Breast epithelium (tissue), 4 donors: ENCODE measurements at places on chromosomes 3 and 15. TPM values are rescaled to one million over a fixed set of nuclear protein-coding genes. Genes with fewer than 3 reads are reported as not detected.

CLDN16 gene
- total RNA-seq = 0.29 TPM

- no peaks in the 10 kb centered on the region for H3K36me3 ChIP-seq
- no peaks in the 10 kb centered on the region for H3K27me3 ChIP-seq
- DNase-seq = no peak
- no peak overlapping the region for H3K27ac ChIP-seq
- no peak overlapping the region for H3K4me3 ChIP-seq
Observed at GRCh38 chr3:105821433-105821832, 47.4 kb downstream of the CBLB start.

DNA sequence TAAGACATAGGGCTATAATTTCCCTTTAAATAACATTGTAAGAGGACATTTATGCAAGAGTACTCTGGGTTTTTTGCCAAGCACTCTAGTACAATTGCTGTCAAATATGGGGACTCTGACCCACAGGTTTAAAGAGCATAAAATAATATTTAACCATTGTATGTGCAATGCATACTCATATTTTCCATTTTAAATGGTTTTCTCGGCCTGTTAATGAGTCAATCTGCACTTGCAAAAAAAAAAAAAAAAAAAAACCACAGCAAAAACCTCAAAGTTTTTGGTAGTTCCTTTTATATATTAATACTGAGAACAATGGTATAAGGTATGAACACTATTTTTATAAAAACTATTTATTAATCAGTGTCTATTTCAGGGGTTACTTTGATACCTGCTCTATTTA, 304.0 kb upstream of the CBLB start:
- H3K27ac ChIP-seq = no peak overlapping the region
- no peaks in the 10 kb centered on the region for H3K27me3 ChIP-seq
- DNase-seq = no peak
- H3K36me3 ChIP-seq = no peaks in the 10 kb centered on the region

DNA sequence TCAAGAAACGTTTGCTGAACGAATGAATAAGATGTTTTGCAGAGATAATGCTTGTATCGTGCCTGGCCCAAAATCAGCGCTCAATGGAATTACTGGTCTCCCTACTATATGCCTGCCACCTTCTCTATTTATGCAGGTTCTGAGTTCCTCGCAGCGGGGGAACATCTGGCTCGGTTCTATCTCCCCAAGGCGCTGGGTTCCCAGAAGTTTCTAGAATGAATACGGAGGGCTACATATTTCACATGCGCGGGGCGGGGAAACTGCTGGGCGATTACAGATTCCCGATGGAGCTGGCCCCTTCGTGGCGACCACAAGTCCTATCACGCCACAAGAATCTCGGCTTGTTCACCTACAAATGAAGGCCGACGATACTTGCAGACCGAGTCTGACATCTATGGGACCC, 411 bp upstream of the EIF2B5 start:
- peaks cover 7% of the 10 kb centered on the region for H3K4me1 ChIP-seq
- H3K27me3 ChIP-seq = no peaks in the 10 kb centered on the region
- H3K27ac ChIP-seq = peak overlapping the region; percentile 88
- H3K36me3 ChIP-seq = no peaks in the 10 kb centered on the region
- H3K4me3 ChIP-seq = peak overlapping the region; percentile 69

DNA sequence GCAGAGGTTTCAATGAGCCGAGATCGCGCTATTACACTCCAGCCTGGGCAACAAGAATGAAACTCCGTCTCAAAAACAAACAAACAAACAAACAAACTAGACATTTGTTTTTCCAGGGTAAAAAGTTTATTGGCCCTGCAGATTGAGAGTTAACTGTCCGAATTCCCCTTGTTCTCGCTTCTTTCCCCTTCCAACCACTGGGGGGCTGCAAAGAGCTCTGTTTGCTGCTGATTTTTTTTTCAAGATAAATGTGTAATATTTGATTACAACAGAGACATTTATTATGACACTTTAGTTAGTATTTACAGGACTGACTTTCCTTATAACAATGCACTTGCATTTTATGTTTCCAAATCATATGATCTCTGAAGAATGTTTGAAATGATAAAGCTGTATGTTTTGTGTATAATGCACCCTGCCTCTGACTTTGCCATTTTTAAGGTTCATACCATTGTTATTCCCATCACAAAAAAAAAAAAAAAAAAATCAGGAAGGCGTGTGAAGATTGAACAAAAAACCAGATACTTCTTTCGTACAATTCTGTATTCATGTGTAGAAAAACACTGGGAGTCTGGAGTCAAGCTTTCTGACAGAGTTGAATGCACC, 2.8 kb downstream of the CLSTN2 start:
- no peak overlapping the region for H3K4me3 ChIP-seq
- no peak for DNase-seq
- H3K27me3 ChIP-seq = peaks cover 38% of the 10 kb centered on the region
- no peaks in the 10 kb centered on the region for H3K4me1 ChIP-seq
- no peak overlapping the region for H3K27ac ChIP-seq

DNA sequence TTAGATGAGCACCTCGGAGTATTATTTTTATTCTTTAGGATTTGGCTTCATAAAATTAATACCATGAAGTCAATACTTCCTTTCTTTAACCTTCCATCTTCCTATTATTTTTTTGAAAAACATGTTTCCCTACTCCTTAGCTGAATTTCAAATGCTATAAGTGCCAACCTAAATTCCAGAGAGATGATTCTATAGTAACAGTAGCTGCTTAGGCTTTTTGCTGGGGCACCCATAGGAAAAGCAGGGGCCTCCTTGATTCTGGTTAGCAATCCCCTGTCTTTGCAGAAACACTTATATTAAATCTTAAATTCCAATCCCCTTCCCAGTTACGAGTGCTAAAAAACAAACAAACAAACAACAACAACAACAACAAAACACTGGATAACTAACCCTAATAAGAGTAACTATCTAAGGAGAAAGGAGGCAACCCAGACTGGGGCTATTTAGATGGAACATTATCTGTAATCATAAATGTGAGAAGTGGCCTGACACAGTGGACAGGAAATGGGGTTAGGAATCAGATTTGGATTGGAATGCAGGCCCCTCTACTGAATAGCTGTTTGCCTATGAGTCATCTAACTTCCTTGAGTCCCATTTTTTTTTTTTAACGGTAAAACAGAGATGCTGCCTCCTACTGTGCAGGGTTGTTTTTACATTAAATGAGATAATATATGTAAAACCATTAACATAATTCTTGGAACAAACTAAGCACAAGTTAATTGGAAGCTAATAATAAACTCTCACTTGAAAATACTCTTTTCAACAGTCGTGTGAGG, 148.1 kb downstream of the WDR72 start:
- no peak overlapping the region for H3K4me3 ChIP-seq
- no peaks in the 10 kb centered on the region for H3K27me3 ChIP-seq
- peaks cover 6% of the 10 kb centered on the region for H3K36me3 ChIP-seq
- H3K27ac ChIP-seq = no peak overlapping the region
- no peaks in the 10 kb centered on the region for H3K4me1 ChIP-seq

GRCh38 chr3:124886168-124887056, 753 bp downstream of the ITGB5 start:
- H3K4me1 ChIP-seq = no peaks in the 10 kb centered on the region
- no peaks in the 10 kb centered on the region for H3K36me3 ChIP-seq

DNA sequence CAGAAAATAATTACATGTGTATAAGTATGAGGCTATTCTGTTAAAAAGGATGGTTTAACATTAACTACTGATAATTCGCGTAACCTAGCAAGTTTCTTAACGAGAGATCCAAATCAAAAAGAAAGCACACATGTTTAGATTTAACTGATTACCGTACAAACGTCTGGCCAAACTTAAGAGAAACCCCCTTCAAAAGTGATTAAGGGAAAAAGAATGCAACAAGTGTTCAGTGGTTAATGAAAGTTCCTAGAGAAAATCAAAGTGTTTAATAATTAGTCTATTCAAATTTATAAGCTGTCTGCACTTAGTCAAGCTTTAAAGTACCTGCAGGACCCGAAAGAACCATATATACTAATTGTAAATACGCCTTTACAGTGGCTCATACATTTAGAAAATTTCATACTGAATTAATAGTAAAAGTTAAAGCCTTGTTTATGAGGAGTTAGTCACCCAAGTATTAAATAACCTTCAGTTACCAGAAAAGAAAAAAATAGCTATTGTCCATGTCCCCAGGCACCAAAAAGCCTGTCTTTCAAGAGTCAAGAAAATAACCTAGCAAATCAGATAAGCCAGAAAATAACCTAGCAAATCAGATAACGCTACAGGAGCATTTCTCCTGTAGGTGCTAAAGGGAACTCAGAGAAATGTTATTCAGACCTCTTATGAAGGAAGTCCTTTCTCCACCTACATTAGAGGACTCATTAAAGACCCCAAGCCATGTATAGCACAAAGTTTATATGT, 34.6 kb downstream of the ZNF589 start:
- H3K36me3 ChIP-seq = no peaks in the 10 kb centered on the region
- H3K27ac ChIP-seq = no peak overlapping the region
- no peak for DNase-seq

GRCh38 chr15:69612112-69612511, 159.5 kb downstream of the RPLP1 start:
- H3K27me3 ChIP-seq = no peaks in the 10 kb centered on the region
- H3K36me3 ChIP-seq = no peaks in the 10 kb centered on the region
- no peak overlapping the region for H3K27ac ChIP-seq

SNTN gene
- total RNA-seq = not detected

DNA sequence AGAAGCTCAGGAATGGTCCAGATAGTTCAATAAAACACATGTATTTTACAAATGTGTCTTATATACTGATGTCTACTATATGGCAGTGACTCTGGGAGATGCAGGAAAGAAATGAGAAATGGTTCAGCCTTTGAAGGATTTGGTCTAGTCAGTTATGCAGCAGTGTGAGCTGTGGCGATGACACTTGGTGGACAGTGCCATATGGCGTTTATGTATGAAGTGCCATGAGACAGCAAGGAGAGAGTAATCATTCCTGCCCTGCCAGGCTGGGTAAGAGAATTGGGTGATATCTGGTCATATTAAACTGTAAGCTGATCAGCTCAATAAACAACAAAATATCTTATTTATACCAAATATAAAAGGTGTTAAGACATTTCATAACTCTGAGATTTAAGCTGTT, 47.6 kb upstream of the ANP32A start:
- DNase-seq = no peak
- no peak overlapping the region for H3K27ac ChIP-seq
- H3K36me3 ChIP-seq = no peaks in the 10 kb centered on the region
- no peak overlapping the region for H3K4me3 ChIP-seq
- no peaks in the 10 kb centered on the region for H3K27me3 ChIP-seq

DNA sequence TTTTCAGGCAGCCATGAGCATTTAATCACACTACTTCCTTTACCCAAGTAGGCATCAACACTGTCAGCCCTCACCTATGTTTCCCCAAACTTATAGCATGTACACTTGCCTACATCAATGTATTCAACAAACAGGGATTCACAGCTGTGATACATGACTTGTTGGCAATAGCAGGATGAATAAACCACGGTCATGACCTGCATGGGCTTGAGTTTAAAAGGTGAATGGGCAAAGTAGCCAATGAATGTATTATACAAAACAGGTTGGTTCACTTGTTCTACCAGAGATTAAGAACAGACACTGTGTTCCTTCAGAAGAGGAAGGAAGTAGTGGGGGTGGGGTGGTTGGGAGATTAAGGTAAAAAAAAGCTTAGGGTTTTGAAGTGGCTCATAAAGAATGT, 861.9 kb upstream of the SEMA6D start:
- H3K4me3 ChIP-seq = no peak overlapping the region
- H3K27me3 ChIP-seq = no peaks in the 10 kb centered on the region
- no peak for DNase-seq
- no peaks in the 10 kb centered on the region for H3K36me3 ChIP-seq

TGM4 gene
- not detected for total RNA-seq

GRCh38 chr15:67164401-67164791, 90.1 kb downstream of the AAGAB start:
- H3K27me3 ChIP-seq = no peaks in the 10 kb centered on the region
- no peaks in the 10 kb centered on the region for H3K4me1 ChIP-seq
- H3K36me3 ChIP-seq = no peaks in the 10 kb centered on the region
- H3K4me3 ChIP-seq = no peak overlapping the region

- no peaks in the 10 kb centered on the region for H3K4me1 ChIP-seq
- no peaks in the 10 kb centered on the region for H3K36me3 ChIP-seq
- peaks cover 3% of the 10 kb centered on the region for H3K27me3 ChIP-seq
- no peak overlapping the region for H3K27ac ChIP-seq
- no peak for DNase-seq
Observed at GRCh38 chr15:86892774-86893449, 813.2 kb downstream of the AGBL1 start.

DNA sequence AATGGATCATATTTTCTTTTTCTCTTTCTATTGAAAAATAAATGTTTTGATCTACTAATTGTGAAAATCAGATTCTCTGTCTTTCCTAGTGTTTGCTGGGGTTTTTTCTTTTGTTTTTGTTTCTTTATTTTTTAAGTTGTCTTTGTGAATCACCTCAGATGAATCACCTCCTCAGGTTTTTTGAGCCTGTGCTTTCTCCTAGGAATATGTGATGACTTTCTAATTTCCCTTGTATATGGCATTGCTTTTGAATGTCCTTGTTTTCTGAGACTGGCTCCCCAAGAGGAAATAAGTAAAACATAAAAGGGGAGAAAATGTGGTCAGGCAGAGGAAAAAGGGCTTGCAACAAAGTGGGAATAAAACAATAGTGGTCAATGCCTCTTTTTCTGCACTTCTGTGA, 750.0 kb downstream of the ZPLD1 start:
- H3K4me1 ChIP-seq = no peaks in the 10 kb centered on the region
- H3K4me3 ChIP-seq = no peak overlapping the region
- H3K36me3 ChIP-seq = no peaks in the 10 kb centered on the region

ADAM10 gene
- total RNA-seq = 78.3 TPM

OR5AC2 gene
- not detected for total RNA-seq

DNA sequence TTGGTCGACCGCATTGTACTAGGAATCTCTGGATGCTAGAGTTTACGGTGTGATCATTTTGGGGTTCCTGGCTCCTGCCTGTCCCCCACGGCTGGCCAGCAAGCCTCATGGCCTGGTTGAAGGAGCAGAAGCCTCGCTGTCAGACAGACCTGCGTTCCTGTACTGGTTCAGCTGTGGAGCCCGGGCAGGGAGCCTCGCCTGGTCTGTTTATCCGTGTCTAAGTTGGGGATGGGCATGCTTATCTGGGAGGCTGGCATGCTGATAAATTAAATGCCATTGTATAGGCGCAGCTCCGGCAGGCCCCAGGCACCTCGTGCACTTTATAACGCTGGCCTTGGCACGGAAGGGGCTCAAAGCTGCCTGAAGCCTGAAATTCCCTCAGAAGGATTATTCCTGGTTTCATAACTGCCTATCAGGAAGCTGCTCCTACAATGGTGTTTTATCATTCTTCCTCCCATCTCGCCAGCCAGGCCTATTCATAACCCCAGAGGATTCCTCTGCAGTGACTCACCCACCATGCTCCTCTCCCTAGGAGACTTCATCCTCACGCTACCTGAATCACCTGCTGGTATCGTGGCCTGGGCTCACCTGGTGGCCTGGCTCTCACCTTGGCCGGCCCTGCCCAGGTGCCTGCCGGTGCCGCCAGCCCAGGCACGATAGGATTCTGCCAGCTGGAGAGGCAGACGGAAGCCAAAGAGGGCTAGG, 110.9 kb downstream of the ASB7 start:
- peak overlapping the region; percentile 95 for H3K27ac ChIP-seq
- H3K27me3 ChIP-seq = no peaks in the 10 kb centered on the region
- H3K36me3 ChIP-seq = no peaks in the 10 kb centered on the region
- H3K4me3 ChIP-seq = no peak overlapping the region
